ENCODE measurements at places on chromosomes 12 and 14.

DNA sequence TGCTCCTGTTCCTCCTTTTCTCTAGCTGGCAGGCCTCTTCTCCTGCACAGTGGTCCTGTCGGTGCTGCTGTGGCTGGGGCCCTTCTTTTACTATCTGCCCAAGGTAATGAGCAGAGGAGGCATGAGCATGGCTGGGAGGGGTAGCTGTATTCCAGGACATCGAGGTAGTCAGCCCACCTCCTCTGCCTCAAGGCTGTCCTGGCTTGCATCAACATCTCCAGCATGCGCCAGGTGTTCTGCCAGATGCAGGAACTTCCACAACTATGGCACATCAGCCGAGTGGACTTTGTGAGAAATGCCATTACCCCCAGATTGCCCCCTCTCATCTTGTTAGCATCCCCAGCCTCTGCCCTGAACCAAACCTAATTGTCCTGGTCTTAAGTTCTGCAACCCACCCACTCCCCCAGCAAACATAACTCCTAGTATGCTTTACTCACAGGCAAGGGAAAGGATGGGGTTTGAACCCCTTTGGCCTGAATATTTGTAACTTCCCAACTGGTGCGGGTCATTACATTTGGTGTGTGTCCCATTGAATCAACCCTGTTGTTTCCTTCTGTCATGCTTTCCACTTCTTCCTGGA, 9.1 kb downstream of the B4GALNT1 start:
- no peak for DNase-seq

GRCh38 chr12:62800707-62801400, 134.1 kb downstream of the PPM1H start:
- no peak for DNase-seq

DNA sequence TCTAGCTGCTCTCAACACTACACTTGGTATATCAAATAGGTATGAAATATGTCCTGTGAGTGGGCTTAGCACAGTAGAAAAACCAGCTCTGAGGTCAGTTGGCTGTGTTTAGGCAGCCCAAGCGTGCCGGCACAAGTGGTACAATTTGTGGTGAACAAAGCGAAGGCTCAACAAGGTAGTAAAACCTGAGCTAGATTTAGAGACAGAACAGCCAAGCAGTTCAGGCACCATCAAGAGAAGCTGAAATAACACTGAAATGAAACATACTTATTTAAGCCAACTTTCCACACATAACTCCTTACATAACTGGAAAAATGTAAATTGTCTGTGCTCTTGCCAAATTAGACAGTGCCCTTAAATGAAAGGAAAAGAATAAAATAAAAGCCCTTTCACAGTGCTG, 596.8 kb upstream of the FBXO33 start:
- no peak for DNase-seq

GRCh38 chr12:95784286-95784685, 6.3 kb downstream of the NTN4 start:
- DNase-seq: no peak

DNA sequence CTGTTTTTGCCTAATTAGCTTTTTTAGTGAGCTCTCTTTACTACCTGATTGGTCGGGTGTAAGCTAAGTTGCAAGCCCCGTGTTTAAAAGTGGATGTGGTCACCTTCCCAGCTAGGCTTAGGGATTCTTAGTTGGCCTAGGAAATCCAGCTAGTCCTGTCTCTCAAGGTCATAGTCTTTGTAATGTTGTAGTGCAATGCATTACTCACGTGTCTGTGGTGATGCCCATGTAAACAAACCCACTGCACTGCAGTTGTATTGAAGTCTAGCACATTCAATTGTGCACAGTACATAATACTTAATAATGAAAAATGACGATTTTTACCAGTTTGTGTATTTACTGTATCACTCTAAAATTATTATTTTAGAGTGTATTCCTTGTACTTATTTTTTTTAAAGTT, 335.5 kb downstream of the NUAK1 start:
- DNase-seq: no peak

- DNase-seq: no peak
These were observed 174.5 kb downstream of the DACT1 start for GRCh38 chr14:58812050-58812910.

DNA sequence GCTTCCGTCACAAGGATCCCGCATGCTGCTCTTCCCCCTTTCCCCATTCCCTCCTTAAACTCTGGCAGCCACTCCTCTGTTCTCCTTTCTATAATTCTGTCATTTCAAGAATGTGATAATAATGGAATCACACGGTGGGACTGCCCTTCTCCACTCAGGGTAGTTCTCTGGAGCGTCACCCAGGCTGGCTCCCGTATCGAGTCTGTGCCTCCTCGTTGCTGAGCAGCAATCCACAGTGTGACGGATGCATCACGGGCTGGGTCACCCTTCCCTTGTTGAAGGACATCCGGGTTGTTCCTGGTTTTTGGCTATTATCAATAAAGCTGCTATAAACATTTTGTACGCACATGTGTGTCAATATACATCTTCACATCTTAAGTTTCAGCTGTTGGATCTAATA, 5.7 kb upstream of the SYNE3 start:
- no peak for DNase-seq

DNA sequence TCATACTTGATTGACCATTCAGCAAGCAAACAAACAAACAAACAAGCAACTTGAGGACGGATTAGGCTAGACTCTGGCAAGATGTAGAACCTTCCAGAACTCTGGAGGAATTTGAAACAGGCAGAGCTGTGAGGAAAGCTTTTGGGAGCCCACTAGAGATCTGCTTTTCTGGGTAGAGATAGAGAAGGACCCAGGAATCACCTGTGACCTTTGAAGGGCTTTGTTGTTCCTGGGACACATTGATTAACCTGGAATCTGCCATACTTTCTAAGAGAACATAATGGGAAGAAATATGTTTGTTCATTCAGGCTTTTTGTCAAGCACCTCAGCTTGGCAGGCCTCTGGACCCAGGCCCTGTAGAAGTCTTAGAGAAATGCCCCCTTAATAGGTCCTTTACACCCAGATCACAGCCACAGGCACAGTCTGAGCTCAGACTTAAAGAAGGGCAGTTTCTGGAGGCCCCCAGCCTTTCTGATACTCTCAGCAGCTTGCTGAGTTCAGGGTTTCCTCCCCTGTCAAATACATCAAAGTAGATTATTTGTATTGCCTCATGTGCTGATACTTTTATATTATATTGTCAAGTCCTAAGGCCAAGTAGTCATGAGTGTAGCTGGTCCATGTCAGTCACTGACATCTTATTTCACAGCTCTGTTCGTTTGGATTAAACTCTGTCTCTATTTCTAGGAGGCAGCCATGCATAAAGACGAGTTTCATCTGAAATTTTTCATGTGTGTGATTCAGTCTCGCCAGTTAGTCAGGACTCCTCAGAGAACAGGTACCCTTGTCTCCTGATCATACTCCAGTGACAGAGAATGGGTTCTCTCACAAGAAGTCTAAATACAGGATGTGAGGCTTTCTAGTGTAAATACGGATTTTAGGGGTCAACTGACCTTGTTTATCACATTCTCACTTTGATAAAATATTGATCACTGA, 1.1 kb upstream of the SENP1 start:
- no peak for DNase-seq

- no peak for DNase-seq
These were observed 364.3 kb upstream of the DDHD1 start for GRCh38 chr14:53517270-53517960.

GRCh38 chr14:85056267-85056666, 473.7 kb upstream of the FLRT2 start:
- no peak for DNase-seq

DNA sequence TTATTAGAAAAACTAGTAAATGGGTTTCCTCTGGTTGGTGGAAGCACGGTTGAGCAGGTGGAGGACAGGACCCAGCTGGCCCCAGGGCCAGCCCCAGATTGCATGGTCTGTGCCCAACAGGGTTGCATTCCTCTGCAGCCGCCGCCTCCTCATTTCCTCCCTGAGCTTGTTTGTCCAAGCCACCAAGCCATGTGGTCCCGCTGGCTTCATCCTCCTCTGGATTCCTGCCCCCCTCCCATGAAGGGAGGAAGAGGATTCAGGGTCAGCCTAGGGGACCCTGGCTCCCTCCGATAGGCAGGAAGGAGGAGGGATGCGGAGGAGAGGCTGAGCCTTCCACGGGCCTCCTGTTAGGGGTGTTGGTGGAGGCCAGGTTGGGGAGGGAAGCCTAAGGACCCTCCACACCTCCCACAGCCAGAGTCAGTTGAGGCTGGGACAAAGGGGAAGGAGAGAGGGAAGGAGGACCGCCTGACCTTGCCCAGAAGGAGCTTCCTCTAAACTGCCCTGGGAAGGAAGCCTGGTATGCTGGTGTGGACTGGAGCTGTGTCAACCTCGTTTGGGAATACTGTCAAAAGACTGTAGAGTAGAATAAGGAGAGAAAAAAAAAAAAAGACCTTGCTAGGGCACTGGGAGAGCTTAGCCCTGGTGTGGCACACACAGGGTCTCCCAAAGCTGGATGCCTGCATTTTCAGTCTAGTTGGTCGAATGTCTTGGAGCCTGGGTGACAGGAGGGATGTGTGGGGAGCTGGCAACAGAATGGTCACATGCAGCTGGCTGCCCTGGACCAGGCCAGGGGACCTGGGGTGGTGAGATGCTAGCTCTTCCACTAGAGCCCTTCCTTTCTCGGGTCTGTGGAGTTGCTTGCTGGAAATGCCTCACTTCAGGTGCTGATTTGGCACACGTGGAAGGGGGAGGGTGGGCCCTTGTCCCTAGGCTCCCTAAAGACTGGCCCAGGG, 42.4 kb downstream of the PLEKHG3 start:
- no peak for DNase-seq

DNA sequence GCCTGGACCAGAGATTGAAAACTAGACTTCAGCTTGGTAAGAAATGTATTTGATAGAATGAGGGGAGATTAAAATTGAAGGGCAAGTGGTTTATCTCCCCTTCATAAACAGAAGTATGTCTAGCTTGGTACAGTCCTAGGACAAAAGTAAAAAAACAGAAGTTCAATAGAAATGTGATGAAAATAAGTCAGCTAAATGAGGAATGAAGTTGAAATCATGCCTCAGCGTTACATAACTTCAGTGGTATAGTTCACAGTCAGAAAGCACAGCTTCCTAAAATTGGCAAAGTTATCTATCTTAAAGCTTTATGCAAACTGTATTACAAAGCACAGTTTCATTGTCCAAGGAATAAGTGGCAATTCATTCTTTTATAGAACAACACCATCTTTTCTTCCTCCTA, 90.2 kb upstream of the SYT10 start:
- no peak for DNase-seq

- no peak for DNase-seq
These were observed 7.9 kb downstream of the EIF2B2 start for GRCh38 chr14:75010472-75011093.

- DNase-seq: no peak
These were observed 96.3 kb upstream of the EEA1 start for GRCh38 chr12:93025145-93026103.

- peak; percentile 20 for DNase-seq
These were observed 324 bp downstream of the POLE start for GRCh38 chr12:132686825-132687210.

GRCh38 chr12:32863128-32863527, 33.4 kb downstream of the PKP2 start:
- DNase-seq: no peak

- no peak for DNase-seq
These were observed 56.7 kb downstream of the DGLUCY start for GRCh38 chr14:91170504-91171121.

- peak; percentile 20 for DNase-seq
These were observed 97.5 kb downstream of the TMX1 start for GRCh38 chr14:51337520-51337919.

GRCh38 chr12:104462931-104463339, 6.2 kb downstream of the CHST11 start:
- DNase-seq: no peak

- DNase-seq: peak; percentile 58
These were observed 213.4 kb downstream of the CCER1 start for GRCh38 chr12:90741611-90742010.

- no peak for DNase-seq
These were observed 34.9 kb downstream of the LRTM2 start for GRCh38 chr12:1855241-1855640.

- DNase-seq: no peak
These were observed 25.0 kb upstream of the C14orf132 start for GRCh38 chr14:96014176-96014575.

GRCh38 chr14:96805956-96806355, 8.8 kb downstream of the VRK1 start:
- no peak for DNase-seq

GRCh38 chr14:79596551-79596950, 614.8 kb downstream of the DIO2 start:
- DNase-seq: no peak

DNA sequence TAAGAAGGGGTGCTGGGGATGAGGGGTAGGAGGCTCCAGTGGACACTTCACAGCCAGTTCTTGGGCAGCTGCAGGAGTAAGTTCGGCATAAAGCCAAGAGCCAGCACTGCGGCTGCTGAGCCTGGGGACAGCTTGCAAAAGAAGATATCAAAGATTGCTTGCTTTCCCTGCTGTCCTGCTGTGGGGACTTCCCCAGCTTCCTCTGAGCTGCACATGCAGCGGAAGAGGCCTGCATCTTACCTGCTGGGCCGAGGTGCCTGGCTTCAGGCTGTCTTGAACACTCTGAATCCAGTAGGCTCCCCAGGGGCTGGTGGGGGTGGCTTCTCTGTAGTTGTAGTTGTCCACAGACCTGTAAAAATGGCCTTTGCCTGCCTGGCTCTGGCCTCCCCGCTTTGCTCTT, 1.3 kb downstream of the CHGA start:
- DNase-seq: no peak
